Endothelial cell of coronary artery (primary cell): ENCODE measurements at places on chromosomes 1 and 21. TPM values are rescaled to one million over a fixed set of nuclear protein-coding genes. Genes with fewer than 3 reads are reported as not detected.

The FAM72D gene
- total RNA-seq = 0.94 and 1.3 TPM in 2 replicates

The ADAMTS4 gene
- total RNA-seq = 13.9 and 58.5 TPM in 2 replicates

The ANKRD35 gene
- 0.28 and 0.81 TPM in 2 replicates for total RNA-seq

The CFHR1 gene
- 0.28 TPM in 1 of 2 replicates, not detected in the other for total RNA-seq

The RGSL1 gene
- total RNA-seq = not detected in 2 replicates

The RORC gene
- total RNA-seq = not detected in 2 replicates

The XCL2 gene
- not detected in 2 replicates for total RNA-seq

The PLA2G2A gene
- total RNA-seq = not detected in 2 replicates

The TMPRSS2 gene
- not detected in 2 replicates for total RNA-seq

The SPATA21 gene
- total RNA-seq = not detected in 2 replicates
